Pulmonary artery endothelial cell (primary cell): ENCODE measurements at places on chromosomes 6 and 20. TPM values are rescaled to one million over a fixed set of nuclear protein-coding genes. Genes with fewer than 3 reads are reported as not detected.

The GUCA1A gene
- not detected in 2 replicates for total RNA-seq

The CTSZ gene
- 223 and 244 TPM in 2 replicates for total RNA-seq

The FOXC1 gene
- 12.6 and 13.8 TPM in 2 replicates for total RNA-seq

The TRIM31 gene
- not detected in 2 replicates for total RNA-seq

The ADTRP gene
- 5.9 and 13.2 TPM in 2 replicates for total RNA-seq

The RNF5 gene
- total RNA-seq, result 31.5 and 35.3 TPM in 2 replicates

The KCNK15 gene
- not detected in 2 replicates for total RNA-seq

The RIPPLY2 gene
- under 0.01 TPM in 1 of 2 replicates, not detected in the other for total RNA-seq

The CRISP3 gene
- not detected in 2 replicates for total RNA-seq
